ENCODE measurements at places on chromosomes 3 and 15.

DNA sequence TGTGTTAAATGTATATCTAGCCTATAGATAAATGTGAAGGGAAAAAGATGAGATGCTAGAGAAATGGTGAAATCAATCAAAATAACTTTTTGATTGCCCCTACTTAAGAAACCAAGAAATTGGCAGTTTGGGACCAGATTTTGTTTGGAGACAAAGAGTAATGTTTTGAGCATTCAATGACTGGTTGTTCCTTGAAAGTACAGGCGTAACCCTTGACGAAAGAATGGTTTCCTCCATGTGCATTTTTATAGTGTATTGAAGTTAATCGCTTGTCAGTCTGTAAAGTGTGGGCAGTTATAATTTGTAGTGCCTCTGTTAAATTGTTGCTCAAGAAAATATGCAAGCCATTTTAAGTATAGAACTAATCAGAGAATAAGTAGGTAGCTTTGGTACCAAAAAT lies 1.2 kb downstream of the KIF23 start:
- DNase-seq = no peak

GRCh38 chr3:54206874-54207273 lies 84.5 kb downstream of the CACNA2D3 start:
- DNase-seq = no peak

- DNase-seq = no peak
Observed at GRCh38 chr15:45349623-45350022, 28.7 kb downstream of the GATM start.

DNA sequence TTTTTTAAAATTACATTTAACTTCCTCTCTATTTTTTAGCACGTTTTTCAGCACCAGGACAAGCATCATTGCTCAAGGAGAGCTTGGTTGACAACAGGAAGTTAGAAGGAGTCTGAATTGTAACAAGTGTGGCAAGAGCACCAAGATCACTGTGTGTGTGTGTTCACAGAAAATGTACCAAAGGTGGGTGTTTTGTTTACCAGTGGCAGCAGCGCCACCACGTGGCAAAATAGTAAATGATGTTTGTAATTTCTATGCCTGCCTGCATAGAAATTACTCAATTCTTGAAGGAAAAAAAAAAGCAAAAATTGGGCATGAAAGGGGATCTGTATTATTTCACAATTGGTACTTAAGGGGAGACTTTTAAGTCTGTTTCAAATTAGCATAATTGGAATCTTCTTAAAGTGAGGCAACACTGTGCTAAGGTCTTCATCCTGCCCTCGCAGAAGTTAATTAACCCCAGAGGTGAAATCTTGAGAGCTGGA lies 7.4 kb upstream of the U2SURP start:
- DNase-seq = peak; percentile 90

- DNase-seq = no peak
Observed at GRCh38 chr3:59816312-59816711, 766.5 kb upstream of the CFAP20DC start.

DNA sequence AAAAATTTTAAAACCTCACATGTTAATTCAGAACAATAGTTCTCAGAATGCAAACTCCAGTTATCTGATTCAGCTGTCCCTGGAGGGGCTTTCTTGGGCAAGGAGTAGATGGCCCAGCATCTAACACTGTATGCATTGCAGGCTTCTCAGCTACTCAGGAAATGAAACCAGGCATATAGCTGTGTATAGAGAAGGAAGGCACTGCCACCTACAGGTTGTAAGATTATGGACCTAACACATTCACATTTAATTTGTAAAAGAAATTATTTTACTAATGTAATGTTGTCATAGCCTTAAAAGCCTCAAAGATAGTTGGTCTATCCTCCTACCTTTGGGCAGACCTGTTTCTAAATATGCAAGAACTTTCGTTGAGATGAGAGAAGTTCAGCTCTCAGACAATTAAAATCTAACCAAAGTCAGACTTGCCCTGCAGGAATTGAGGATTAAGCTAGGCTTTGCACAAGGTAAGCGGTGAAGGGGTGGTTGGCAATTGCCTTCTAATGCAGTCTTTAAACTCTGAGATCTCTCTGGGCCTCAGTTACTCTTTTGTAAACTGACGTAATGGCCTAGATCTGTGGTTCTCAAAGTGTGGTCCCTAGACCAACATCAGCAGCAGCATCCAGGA lies 132.8 kb upstream of the SLC24A5 start:
- peak; percentile 90 for DNase-seq

GRCh38 chr15:67941648-67942310 lies 101.9 kb upstream of the RNU6-1 start:
- no peak for DNase-seq

- no peak for DNase-seq
Observed at GRCh38 chr3:195512798-195513345, 30.3 kb downstream of the PPP1R2 start.
